ENCODE measurements at places on chromosomes 2 and 18.
A peak's percentile ranks its signal among the peaks of the same experiment; 100 is the strongest.

GRCh38 chr2:168848225-168848624, 42.0 kb downstream of the SPC25 start:
- DNase-seq: peak; percentile 34

- no peak for DNase-seq
Observed at GRCh38 chr2:63696496-63696895, 107.7 kb downstream of the MDH1 start.

GRCh38 chr2:218257390-218257981, 3.3 kb upstream of the GPBAR1 start:
- no peak for DNase-seq

GRCh38 chr2:174438146-174438886, 42.8 kb downstream of the SCRN3 start:
- no peak for DNase-seq

DNA sequence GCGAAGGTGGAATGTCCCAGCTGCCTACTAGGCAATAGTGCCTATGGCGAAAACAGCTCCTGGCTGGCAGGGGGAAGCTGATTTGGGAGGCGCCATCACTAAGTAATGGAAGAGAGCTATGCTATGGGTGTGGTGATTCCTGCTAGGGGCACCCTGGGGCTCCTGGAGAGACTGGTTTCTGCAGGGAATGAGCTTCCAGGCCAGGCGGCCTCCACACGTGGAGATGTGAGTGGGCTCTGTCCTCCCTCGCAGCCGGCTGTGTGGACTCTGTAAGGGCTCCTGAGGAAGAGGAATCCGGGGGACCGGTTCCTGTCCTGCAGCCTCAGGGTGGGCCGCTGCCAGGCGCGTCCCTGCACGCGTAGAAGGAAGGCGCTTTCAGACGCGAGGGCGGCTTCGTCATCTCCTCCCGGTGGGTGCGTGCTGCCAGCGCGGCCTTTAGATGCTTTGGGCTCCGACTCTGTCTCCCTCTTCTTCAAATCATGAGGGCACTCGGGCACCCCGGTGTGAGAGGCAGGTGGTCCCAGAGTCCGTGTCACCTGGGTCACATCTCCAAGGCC, 55.5 kb upstream of the ANKRD62 start:
- no peak for DNase-seq
